Activated CD4-positive, alpha-beta memory T cell treated with anti-CD3 and anti-CD28 coated beads for 36 hours (primary cell): ENCODE measurements at places on chromosomes 16 and 17. TPM values are rescaled to one million over a fixed set of nuclear protein-coding genes. Genes with fewer than 3 reads are reported as not detected.

Gene TBX21
- 57.7 TPM for total RNA-seq

Gene TEX2
- total RNA-seq = 12.1 TPM

GRCh38 chr17:2871205-2871604 is 75.0 kb downstream of the RAP1GAP2 start:
- H3K4me3 ChIP-seq = no peak overlapping the region
- DNase-seq = no peak
- H3K36me3 ChIP-seq = no peaks in the 10 kb centered on the region
- no peak overlapping the region for H3K27ac ChIP-seq
- H3K4me1 ChIP-seq = no peaks in the 10 kb centered on the region
- H3K27me3 ChIP-seq = no peaks in the 10 kb centered on the region

- H3K4me3 ChIP-seq = peak overlapping the region; percentile 51
- DNase-seq = peak; percentile 16
- H3K36me3 ChIP-seq = no peaks in the 10 kb centered on the region
- peak overlapping the region; percentile 42 for H3K27ac ChIP-seq
- H3K4me1 ChIP-seq = peaks cover 25% of the 10 kb centered on the region
These were observed 348.0 kb upstream of the TNRC6C start for GRCh38 chr17:77610518-77610893.

DNA sequence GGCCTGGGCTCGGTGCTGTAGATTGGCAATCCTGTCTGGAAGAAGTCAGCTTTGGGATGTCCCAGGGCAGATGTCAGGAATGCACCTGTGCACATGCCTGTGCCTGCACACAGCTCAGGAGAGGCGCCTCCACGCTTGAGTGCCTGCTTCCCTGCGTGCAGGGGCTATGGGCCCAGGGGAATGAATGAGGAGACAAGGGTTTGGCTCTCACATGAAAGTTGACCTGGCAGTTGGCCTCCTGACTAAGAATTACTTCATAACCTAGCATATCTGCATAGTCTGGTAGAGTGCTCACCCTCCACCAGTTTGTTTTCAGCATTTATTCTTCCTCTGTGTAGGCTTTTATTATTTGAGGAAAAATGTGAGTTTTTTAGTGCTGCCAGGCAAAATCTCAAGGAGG is 50.0 kb downstream of the PLD6 start:
- peaks cover 30% of the 10 kb centered on the region for H3K36me3 ChIP-seq
- H3K4me3 ChIP-seq = no peak overlapping the region
- no peak for DNase-seq
- H3K4me1 ChIP-seq = peaks cover 42% of the 10 kb centered on the region
- H3K27me3 ChIP-seq = no peaks in the 10 kb centered on the region
